Hematopoietic multipotent progenitor cell (in vitro differentiated cells): ENCODE measurements at places on chromosomes 13 and 19.
A peak's percentile ranks its signal among the peaks of the same experiment; 100 is the strongest.

- DNase-seq: no peak
Measured at GRCh38 chr13:98175823-98176222, 1.2 kb downstream of the RNF113B start.

DNA sequence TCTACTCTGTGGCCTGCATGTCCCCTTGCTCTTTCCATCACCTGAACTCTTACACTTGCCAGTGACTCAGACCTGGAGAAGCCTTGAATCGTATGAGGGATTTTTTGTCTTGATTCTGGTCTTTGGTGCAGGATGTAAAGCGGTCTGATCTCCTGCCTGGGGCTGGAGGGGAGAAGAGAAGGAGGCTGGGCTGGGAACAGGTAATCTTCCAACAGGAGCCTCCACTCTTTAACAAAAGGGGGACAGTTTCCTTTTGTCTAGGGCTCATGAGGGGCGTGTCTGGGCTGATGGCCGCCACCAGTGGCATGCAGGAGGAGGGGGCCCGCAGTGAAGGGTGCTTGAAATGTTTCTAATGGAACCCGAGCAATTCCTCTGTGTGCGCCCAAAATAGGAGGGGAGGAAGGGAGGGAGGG, 24.7 kb downstream of the NFIX start:
- DNase-seq: no peak

GRCh38 chr19:46639358-46640182, 3.6 kb upstream of the GNG8 start:
- peak; percentile 60 for DNase-seq

DNA sequence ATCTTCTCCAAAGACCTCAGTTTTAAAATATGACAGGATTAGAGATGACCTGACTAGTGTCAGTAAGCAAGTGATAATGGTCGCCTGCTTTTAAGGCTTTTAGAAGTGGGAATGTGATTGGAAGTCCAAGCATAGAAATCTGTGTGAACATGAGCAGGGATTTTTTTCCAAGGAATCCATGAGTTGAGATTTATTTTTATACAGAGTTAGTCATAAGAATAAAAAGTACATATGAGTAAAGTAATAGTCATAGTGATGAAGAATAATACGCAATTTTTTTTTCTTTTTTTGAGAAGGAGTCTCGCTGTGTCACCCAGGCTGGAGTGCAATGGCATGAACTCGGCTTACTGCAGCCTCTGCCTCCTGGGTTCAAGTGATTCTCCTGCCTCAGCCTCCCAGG, 1.6 kb downstream of the ZNF546 start:
- no peak for DNase-seq

DNA sequence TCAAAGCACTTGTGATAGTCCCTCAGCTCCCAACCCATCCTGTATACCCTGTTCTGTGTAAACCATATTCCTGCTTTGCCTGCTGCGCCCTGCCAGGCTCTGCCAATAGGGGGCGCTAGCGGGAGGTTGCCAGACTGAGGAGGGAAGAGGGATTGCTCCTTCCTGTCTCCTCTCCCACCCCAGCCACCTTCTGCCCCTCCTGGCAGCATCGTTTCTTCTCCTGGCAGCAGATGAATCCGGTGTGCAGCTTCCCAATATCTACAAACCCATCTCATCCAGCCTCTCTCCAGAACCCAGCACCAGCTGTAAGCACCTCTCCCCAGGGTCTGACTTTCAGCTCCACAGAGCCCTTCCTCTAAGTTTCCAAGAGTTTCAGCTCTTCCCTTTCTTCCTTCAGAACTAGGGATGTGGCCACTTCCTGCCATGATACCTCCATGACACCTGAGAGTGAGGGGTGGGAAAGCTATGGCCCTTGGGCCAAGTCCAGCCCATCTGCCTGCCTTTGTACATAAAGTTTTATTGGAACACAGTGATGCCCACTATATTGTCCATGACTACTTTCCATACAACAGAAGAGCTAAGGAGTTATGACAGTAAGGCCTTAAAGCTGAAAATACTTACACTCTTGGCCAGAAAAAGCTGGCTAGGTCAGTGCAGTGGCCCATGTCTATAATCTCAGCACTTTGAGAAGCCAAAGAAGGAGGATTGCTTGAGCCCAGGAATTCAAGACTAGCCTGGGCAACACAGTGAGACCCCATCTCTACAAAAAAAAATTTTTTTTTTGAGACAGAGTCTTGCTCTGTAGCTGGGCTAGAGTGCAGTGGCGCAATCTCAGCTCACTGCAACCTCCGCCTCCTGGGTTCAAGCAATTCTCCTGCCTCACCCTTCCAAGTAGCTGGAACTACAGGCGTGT, 34.5 kb upstream of the ATP1A3 start:
- DNase-seq: peak; percentile 8

- DNase-seq: no peak
Measured at GRCh38 chr19:17303940-17304267, 679 bp upstream of the ABHD8 start.

DNA sequence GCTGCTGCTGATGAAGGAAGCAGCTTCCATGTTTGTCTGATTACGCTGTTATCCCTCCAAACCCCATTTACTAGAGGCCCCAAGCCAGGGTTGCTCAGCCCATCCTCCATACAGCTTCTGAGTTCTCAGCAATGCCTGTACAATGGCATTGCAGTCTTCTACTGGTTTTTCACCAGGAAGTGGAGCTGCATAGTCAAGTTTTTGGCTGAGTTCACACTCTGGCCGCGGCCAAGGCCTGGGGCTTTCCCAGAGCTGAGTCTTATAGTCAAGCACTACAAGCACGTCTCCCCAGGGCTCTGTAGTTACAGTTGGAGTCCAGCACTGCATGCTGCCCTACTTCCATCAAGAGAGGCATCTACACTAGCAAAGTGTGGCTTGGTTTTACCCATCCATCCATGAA, 182.5 kb downstream of the POU4F1 start:
- DNase-seq: no peak

- DNase-seq: no peak
Measured at GRCh38 chr19:35555301-35556005, 8.0 kb downstream of the ATP4A start.

DNA sequence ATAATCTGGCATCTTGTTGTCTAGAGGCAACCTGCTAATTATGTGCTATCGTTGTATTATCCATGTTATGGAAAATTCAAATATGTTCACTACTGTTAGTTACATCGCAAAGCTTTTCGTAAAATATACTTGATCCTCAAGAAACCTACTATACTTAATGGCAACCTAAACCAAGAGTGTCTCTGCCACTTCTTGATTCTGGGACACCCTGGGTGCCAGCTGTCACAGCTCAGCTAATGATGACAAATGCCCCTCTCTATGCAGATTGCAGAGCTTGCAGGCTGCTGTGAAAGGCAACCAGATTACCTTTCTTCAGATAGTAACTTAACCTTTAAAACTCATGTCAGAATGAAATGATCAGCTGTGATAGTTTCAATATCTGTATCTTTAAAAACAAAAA, 8.9 kb upstream of the MAB21L1 start:
- DNase-seq: no peak

DNA sequence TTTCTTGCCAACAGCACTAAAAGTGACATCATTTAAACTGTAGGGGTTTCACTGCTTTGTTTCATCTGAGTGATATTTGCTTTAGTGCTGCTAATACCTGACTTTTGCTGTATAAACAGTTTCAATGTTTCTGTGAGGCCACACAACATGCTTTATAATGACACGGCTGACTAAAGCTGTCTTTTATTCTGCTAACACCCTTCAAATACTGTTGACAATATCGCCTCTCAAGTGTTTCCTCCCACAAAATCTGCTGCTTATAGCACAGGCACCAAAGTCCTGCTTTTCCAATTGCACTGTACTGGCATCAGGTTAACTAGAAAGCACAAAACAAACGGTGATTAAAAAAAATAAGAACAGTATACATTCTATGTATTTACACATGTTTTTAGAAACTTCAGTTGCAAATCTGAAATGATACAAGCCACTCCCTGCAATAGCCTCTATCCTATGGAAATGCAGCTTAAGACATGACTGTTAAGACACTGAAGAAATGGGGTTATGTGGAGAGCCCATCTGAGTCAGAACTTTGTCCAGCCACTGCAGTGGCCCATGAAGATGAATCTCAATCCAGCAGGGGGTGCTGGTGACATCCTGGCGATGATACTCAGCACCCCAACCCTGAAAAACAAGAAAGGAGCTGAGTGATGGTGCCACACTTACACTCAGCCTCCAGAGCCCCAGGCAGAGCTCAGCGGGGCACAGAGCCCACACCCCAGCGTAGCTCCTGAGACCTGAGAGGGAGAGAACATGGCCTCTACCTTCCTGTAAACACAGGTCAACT, 29.4 kb downstream of the RFXAP start:
- no peak for DNase-seq

GRCh38 chr19:44748426-44749254, at the start of gene BCL3:
TSS of gene BCL3 (plus strand) at chr19:44748708. CDS start at chr19:44748791, 83 bp downstream.
- DNase-seq: peak; percentile 86

- DNase-seq: no peak
Measured at GRCh38 chr13:34748073-34748472, 194.0 kb upstream of the NBEA start.

DNA sequence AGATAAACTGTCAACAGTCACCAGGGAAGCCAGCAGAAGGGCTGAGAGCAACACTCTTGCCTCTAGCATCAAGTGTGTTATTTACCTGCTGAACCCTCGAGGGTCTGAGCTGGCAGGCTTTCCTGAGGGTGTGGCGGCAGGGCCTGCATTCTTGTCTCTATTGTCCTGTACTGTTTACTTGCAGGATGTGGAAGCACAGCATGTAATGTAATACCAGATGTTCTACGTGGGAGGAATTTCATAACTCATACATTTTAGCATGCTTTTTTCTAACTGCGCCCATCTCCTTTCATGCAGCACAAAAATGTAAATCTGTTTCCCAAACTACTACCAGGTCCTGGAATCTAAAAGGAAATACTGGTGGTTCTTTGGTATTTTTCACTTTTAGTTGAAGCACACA, 153.1 kb downstream of the RGCC start:
- no peak for DNase-seq

DNA sequence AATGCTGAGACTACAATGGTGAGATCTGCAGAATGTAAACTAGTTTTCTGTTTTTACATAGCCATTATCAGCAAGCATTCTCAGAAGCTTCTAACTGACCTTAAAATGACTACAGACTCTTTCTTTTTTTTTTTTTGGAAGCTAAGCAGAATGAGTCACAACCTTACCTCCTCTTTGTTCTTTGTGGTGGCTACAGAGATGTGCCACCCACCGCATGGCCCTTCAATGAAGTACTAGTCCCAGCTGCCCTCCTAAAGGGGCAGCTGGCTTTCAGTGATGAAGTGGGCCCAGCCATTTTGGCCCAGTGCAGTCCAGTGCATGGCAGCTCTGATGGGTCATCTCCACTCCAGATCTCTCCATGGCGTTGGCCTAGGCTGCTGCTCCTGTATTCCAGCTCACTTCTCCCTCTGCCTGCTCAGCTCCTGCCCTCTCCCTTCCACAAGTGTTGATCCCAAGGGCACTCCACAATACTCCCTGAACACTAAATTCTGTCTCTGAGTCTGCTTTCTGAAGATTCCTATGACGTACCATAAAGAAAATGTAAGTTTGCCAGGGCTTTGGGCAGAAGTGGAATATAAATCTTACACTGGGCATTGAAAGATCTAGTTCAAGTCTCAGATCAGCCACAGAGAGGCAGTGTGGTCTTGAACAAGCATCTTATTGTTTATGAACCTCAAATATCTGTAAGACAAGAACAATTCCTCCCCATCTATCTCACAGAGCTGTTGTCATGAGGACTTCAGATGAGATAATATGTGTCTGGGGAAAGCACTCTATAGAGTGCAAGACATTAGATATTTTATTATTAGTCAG, 85.6 kb downstream of the RXFP2 start:
- peak; percentile 21 for DNase-seq

DNA sequence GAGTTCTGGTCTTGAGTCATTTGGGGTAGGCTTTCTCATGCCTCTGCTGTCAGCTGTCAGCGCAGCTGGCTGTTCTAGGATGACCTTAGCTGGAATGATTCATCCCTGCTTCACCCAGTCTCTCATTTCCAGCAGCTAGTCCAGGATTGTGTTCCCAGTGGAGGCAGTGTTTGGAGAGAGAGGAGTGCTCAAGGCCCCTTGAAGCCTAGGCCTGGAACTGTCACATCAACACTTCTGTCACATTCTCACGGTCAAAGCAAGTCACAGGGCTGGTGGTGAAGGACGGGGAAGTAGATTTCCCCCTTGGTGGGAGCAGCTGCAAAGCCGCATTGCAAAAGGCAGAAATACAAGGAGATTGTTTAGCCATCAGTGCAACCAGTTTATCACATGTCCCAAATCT, 15.2 kb downstream of the TPT1 start:
- DNase-seq: no peak

DNA sequence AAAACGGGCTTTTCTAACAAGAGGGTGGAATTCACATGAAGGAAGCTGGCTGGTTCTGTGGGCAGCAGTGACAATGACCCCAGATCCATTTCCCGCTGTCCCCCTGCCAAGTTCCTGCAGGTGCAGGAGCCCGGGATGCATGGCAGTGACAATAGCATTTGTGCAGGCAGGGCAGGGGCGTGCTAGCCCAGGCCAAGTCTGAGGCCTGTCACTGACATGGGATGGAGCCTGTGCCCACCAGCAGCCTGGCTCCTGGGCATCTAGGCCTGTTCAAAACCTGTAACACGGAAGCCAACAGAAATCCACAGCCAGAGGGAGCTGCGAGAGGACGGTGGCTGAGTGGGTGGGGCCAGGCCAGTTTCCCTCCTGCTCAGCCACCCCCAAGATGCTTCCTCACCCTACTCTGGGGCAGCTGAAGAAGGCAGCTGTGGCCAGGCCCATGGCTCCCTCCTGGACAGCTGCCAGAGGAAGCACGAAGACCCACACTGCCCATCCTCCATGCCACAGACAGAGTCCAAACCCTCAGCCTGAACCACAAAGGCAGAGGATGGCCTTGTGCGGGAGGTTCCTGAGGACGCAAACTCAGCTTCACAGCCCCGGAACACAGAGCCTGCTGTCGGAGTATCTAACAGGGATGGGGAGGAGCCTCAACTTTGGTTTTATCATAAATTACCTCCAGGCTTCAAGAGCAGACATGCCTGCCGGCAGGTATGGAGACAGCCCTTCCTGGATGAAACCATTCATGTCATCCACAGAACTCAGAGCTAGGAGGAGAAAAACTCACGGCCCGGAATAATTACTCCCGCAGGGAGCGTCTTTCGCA, 74.0 kb downstream of the CEBPG start:
- no peak for DNase-seq

GRCh38 chr13:21219036-21219381, 42.6 kb downstream of the MRPL57 start:
- no peak for DNase-seq
